Activated T-helper 1 cell treated with anti-CD3 and anti-CD28 coated beads, Interleukin-12 subunit alpha, Interleukin-12 subunit beta, Interleukin-2, Interleukin-4 antibody, amounts not matched to agents 30 ng/mL and 10 ng/mL and 1 ng/mL, durations not matched to agents 14 hours and 24 hours and 36 hours (primary cell): ENCODE measurements at places on chromosomes 13 and 19.

- DNase-seq: no peak
These were observed 63.1 kb downstream of the SLITRK1 start for GRCh38 chr13:83819156-83819555.

DNA sequence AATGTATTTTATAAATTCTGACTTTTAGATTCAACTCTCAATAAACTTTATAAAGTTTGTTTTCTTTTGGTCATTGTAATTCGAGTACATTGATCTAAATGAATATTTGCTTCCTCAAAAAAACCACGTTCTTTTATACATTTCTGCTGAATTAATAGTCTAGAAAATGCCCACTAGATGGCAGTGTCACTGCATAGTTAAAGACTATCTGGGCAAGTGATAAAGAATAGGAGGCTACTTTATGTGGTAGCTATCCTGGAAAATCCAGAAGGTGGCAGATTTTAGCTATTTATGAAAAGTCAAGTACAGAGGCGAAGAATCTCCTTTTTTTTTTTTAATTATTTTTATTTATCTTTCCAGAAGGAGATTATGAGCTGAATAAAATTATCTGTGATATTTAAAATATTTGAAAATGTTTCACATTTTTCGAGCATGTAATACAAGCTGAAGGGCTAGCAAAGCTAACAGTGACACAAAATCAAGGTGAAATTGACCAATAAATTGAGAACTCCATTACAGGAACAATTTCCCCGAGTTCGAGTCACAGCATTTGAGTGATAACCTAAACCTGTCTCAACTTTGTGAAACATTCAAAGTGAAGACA is 221.8 kb downstream of the OLFM4 start:
- DNase-seq: no peak

DNA sequence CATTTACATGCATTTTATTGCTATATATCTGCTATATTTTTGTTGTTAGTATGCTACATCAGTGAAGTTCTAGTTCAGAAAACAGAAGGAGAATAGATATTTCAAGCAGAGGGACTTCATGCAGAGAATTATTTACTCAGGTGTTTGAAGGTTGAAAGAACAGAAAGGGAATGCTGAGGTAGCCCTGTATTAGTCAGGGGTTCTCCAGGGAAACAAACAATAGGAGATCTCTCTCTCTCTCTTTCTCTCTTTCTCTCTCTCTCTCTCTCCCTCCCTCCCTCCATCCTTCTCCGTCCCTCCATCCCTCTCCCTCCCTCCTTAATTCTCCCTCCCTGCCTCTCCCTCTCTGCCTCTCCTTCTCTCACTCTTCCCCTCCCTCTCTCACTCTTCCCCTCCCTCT is 114.3 kb upstream of the TDRD3 start:
- no peak for DNase-seq

DNA sequence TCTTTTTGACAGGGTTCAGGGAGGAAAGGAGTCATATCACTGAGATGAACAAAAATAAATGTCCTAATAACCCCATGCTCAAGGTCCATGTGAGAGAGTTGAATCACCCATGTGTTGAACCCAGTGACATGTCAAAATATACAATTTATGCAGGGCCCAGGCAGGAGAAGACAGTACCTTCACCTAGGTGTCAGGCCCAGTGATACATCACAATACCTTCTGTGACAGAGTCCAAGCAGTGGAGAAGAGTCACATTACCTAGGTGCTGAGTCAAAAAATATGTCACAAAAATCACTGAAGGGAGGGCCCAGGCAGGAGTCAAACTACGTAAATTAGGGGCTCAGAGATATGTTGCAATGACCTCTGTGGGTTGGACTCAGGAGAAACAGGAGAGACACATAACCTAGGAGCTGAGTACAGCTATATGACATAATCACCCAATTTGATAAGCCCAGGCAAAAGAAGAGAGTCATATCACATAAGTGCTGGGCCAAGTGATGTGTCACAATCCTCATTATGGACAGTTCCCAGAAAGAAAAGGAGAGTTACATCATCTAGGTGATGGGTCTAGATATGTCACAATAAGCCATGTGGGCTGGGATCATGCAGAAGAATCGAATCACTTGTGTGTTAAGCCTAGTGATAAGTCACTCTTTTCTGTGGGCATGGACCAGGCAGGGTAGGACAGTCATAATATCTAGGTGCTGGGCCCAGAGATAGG is 13.8 kb upstream of the ZNF724 start:
- DNase-seq: no peak

- DNase-seq: no peak
These were observed 40.1 kb downstream of the SLC7A9 start for GRCh38 chr19:32829345-32829896.

- no peak for DNase-seq
These were observed 9.1 kb upstream of the EPHX3 start for GRCh38 chr19:15241259-15241910.

- no peak for DNase-seq
These were observed 5.8 kb downstream of the MLLT1 start for GRCh38 chr19:6273701-6274601.

DNA sequence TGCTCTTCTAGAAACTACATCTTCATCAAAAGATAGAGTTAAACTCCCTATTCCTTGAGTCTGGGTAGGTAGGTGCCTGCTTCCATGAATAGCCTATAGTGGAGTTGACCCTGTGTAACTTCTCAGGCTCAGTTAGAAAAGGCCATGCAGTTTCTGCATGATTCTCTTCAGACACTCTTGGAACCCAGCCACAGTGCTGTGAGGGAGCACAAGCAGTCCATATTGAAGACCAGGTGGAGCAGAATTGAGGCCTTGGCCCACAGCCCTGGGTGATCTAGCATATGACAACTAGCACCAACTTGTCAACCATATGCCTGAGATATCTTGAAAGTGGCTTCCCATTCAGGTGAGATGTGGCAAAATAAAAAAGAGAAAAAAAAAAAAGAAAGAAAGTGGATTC is 10.3 kb upstream of the PAN3 start:
- no peak for DNase-seq

- no peak for DNase-seq
These were observed 117.9 kb downstream of the URI1 start for GRCh38 chr19:30059741-30060457.

DNA sequence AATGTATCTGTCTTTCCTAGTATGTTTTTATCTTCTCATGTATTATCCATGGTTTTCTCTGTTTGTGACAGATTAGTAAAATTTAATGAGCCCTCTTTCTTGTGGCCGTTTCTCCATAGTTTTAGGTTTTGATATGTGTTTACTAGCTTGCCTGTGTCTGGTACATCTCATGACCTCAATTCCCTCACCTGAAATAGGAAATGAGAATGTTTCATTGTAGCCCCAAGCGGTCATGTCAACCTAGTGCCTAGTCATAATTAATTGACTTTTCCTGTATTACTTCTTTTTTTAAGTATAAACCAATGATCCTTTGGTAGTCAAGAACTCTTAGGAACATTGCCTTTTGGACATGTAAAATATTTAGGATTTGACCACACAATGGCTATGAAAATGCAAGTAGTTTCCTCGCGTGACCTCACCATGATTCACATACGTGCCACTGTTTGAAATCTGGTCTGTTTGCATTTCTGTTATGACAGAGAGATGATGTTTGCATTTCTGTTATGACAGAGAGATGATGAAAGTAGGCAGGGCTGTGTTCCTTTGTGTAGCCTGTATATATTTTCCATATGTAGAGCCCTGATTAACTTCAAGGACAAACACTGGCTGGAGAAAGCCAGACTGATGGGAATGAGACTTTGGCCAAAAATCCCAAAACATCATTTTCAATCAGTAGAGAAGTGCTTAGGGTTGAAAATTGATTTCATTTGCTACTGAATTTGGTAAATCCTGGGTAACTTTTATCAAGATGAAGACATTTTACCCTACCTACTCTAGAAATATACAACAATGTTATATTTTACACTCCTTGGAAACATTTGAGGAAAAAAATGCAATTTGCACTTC is 104.8 kb downstream of the TNFRSF19 start:
- no peak for DNase-seq

GRCh38 chr19:10120538-10121189 is 965 bp upstream of the EIF3G start:
- DNase-seq: no peak

GRCh38 chr13:106498571-106498970 is 36.9 kb downstream of the EFNB2 start:
- DNase-seq: no peak

GRCh38 chr19:14440049-14440448 is 6.9 kb downstream of the PKN1 start:
- DNase-seq: peak; percentile 78

DNA sequence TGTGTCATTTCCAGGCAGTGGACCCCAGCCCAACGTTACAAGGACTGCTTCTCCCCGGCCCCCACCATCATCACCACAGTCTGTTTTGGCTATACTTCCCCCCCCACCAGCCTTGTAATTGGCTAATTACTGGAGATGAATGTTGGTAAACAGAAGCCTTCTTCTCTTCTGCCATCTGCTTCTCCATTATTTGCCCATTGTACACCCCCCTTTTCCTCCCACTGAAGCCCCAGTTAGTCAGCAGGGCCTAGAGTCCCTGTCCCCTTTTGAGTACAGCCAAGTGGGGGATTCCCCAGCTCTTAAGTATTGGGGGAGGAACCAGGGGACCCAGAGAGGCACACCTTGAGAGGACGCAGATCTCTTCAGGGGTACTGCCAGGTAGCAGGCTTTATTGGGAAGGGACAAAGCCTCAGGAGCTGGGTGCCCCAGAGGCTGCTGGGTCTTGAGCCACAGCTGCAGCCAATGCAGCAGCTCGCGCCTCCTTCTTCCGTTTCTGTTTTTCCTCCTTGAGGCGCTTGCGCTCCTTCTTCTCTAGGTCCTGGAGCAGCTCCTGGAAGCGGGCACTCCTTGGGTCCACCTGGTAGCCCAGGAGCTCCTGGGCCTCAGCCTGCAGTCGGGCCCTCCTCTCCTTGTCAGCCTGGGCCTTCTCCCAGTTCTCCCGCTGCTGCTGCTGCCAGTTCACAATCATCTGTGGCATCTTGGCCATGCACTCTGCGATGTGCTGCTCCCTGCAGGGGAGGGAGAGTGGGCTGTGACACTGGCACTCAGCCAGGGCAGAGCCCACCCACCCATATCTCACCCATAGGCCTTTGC is 3.0 kb downstream of the GADD45GIP1 start:
- DNase-seq: no peak

- DNase-seq: no peak
These were observed 387.6 kb downstream of the SLITRK6 start for GRCh38 chr13:85411591-85411990.

GRCh38 chr13:93080587-93080986 is 146.0 kb upstream of the GPC6 start:
- DNase-seq: no peak

GRCh38 chr19:32020538-32020937 is 324.9 kb upstream of the ZNF507 start:
- DNase-seq: no peak

DNA sequence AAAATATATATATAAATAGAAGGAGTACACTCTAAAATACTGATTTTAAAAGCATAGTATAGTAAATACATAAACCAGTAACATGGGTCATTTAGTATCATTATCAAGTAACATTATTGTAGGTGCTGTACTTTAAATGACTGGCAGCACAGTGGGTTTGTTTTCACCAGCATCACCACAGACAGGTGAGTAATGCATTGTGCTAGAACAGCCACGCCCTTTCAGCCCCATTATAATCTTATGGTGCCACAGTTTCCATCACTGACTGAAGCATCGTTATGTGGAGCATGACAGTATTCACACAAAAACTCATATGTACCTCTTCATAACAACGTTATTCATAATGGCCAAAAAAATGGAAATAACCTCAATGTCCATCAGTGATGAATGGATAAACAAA is 88.3 kb downstream of the DHRS12 start:
- DNase-seq: no peak

- DNase-seq: no peak
These were observed 117.7 kb upstream of the CACNA1A start for GRCh38 chr19:13623716-13624710.

DNA sequence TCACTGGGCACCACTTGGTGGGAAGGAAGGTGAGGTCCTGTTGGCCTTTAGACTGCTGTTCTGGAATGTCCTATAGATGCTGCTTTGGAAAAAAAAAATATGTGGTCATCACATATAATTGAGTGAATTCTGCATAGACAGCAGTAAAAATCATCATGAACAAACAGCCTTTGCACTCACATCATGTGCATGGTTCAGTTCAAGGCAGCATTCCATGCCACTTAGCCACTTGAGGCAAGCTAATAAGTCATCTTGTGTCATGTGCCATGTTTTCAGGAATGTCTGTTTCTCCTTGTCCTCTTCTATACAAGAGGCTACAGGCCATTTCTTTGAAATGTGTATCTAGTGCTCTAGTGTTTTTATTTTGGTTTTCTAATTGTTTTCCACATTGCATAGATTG is 43.9 kb upstream of the TSC22D1 start:
- no peak for DNase-seq

- DNase-seq: no peak
These were observed 31.9 kb downstream of the NFIC start for GRCh38 chr19:3398114-3398899.

DNA sequence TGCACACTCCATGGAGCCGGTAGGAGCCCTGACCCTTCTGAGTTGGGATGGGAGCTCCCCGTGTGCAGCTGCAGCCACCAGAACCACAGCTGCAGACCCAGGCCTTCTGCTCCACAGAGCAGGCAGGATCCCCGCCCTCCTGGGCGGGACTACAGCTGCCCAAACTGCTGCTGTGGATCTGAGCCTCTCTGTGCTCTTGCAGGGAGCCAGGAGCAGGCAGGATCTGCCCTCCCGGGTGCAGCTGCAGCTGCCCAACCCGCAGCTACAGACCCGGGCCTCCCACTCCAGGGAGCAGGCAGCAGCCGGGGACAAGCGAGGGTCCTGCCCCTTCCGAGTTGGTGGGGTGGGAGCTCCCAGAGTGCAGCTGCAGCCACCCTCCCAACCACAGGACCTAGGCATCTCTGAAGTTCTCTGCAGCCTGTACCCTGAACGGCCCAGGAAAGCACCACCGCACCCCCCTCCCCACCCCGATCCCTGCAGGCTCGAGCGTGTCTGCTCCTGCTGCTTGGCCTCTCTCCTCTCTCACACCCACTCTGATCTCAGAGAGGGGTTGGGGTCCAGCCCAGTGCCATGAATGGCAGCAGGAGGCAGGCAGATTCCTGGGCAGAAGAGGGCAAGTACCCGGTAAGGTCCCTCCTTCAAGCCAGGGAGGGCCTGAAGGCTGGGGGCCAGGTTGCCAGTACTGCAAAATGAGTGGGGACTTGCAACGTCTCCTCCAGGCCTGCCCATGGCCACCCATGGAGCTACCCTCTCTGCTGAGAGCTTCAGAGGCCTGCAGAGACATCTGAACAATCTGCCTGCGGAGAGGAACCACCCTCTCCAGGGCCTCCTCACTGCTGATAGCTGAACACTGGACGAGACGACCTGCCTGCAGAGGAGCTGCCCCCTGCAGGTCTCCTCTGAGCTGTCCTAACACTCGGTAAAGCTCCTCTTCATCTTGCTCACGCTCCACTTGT is 16.4 kb upstream of the EMP3 start:
- no peak for DNase-seq

DNA sequence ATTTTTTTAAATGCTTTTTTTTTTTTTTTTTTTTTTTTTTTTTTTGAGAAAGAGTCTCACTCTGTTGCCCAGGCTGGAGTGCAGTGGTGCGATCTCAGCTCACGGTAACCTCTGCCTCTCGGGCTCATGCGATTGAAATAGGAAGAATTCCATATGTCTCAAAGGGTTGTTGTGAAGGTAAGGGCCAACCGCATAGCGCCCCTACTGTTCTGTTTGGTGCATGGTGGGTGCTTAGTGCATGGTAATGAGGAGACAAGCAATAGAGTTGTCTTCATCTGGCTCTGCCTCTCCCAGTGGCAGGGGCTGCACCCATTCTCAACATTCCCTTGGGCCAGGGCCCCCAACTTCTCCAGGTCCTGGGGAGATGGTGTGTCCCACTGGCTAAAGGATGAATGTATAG is 68.7 kb downstream of the RASL11A start:
- peak; percentile 18 for DNase-seq
